ENCODE measurements at places on chromosomes 3 and 15. TPM values are rescaled to one million over a fixed set of nuclear protein-coding genes. Genes with fewer than 3 reads are reported as not detected.

The ZNF502 gene
- 4.7 TPM for total RNA-seq

The HIGD2B gene
- not detected for total RNA-seq

The GALNT15 gene
- 10.9 TPM for total RNA-seq

The RBPMS2 gene
- total RNA-seq = 0.09 TPM

The GUCA1C gene
- not detected for total RNA-seq

The ERC2 gene
- 0.09 TPM for total RNA-seq

The IQCF5 gene
- total RNA-seq = not detected

The CCNB2 gene
- total RNA-seq = 32.1 TPM

The UACA gene
- 149 TPM for total RNA-seq

The RBP2 gene
- total RNA-seq = not detected

The SCN10A gene
- total RNA-seq = not detected

The IL17RD gene
- total RNA-seq = 13.6 TPM

The CADPS gene
- 0.57 TPM for total RNA-seq

The CLDND1 gene
- 65.2 TPM for total RNA-seq

The ZBBX gene
- total RNA-seq = 0.16 TPM

The VPS8 gene
- total RNA-seq = 83.7 TPM

The SLC15A2 gene
- 0.18 TPM for total RNA-seq

The MYO5A gene
- total RNA-seq = 18.9 TPM

The TADA3 gene
- 74.2 TPM for total RNA-seq

The NOX5 gene
- 0.27 TPM for total RNA-seq

The GABRR3 gene
- total RNA-seq = not detected

The MORF4L1 gene
- total RNA-seq = 431 TPM

The FGD5 gene
- total RNA-seq = 0.18 TPM

The DGKG gene
- 0.27 TPM for total RNA-seq

The TRPM1 gene
- total RNA-seq = not detected

The FOXL2 gene
- not detected for total RNA-seq

The PROS1 gene
- 109 TPM for total RNA-seq

The TPRA1 gene
- 25.6 TPM for total RNA-seq

The CLDN11 gene
- total RNA-seq = 661 TPM

The SLTM gene
- 68.5 TPM for total RNA-seq

The AADAC gene
- 138 TPM for total RNA-seq

The MASP1 gene
- total RNA-seq = 19.2 TPM

The RARRES1 gene
- 47.8 TPM for total RNA-seq

The LXN gene
- 152 TPM for total RNA-seq

The GP5 gene
- total RNA-seq = 0.49 TPM

The GPR87 gene
- total RNA-seq = 0.18 TPM

The XCR1 gene
- total RNA-seq = not detected

The SNTN gene
- not detected for total RNA-seq

The C3orf85 gene
- total RNA-seq = not detected

The CADM2 gene
- not detected for total RNA-seq

The SETD2 gene
- total RNA-seq = 83.6 TPM

The CYP19A1 gene
- 3.1 TPM for total RNA-seq

The POU1F1 gene
- not detected for total RNA-seq

The RETNLB gene
- not detected for total RNA-seq

The MYL3 gene
- total RNA-seq = not detected

The SCG3 gene
- total RNA-seq = not detected

The TRIM42 gene
- not detected for total RNA-seq

The C2CD4A gene
- total RNA-seq = not detected

The UCN2 gene
- 0.54 TPM for total RNA-seq

The ITIH4 gene
- total RNA-seq = not detected

The SV2B gene
- total RNA-seq = not detected

The NECTIN3 gene
- 53.9 TPM for total RNA-seq

The ITIH3 gene
- under 0.01 TPM for total RNA-seq
